ENCODE measurements at places on chromosomes 6 and 20.

- DNase-seq, result no peak
These were observed 5.6 kb upstream of the LY6G5C start for GRCh38 chr6:31686483-31686882.

DNA sequence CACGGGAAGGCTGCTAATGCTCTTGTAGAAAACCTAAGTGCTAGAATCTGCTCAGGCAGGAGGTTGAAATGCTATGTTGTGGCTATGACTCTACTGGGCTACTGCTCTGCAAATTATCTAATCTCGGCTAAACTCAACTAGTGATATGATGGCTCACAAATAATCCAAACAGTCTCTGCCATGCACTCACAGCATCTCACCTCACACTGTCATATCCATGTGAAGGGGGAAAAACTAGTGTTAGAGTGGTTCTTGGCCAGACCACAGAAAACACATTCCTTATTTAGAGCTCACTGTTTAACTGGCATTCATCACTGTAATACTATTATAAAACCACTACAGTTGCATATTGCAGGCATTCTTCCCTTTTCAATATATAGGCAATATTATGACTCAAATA, 81.8 kb upstream of the DST start:
- DNase-seq, result no peak

GRCh38 chr6:166333172-166333995, 9.0 kb downstream of the SFT2D1 start:
- DNase-seq, result no peak

DNA sequence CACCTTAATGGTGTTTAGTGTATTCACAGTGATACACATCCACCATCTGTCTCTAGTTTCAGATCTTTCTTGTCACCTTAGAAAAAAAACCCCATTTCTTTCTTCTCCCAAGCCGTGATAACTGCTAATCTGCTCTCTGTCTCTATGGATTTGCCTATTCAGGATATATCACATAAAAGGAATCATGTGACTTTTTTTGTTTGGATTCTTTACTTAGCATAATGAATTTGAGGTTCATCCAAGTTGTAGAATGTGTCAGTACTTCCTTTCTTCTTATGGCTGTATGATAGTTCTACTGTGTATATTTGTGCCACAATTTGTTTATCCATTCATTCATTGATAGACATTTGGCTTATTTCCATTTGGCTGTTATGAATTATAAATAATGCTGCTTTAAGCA, 57.1 kb downstream of the ITCH start:
- no peak for DNase-seq

- no peak for DNase-seq
These were observed 258.1 kb downstream of the DLL1 start for GRCh38 chr6:170032706-170033309.

DNA sequence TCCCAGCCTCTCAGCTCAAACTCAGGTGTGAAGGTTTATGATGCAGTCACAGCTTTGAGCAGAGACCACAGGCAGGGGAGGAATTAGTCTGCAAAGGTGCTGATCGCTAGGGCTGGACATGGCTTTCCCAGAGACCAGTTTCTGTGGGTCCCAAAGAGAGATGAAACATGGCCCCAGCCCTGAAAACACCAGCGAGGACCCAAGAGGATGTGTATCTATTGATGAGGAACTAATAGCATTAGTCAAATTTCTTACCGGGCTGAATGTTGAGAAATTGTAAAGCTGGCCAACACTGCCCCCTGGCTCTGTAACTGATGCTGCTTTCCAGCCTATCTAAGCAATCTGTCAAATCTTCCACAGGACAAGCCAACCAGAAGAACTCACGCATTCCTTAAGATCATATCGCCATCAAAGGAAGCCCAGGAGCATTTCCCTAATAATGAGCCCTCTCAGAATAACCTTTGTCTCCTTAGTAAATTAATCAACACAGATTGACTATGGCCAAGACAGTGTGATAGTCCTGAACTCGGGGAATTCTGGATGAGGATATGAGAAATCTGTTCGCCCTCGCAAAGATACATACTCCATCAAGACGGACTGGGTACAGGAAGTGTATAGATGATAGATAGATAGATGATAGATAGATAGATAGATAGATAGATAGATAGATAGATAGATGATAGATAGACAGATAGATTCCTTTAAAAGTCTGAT, 7.8 kb upstream of the ACSS1 start:
- DNase-seq, result no peak

DNA sequence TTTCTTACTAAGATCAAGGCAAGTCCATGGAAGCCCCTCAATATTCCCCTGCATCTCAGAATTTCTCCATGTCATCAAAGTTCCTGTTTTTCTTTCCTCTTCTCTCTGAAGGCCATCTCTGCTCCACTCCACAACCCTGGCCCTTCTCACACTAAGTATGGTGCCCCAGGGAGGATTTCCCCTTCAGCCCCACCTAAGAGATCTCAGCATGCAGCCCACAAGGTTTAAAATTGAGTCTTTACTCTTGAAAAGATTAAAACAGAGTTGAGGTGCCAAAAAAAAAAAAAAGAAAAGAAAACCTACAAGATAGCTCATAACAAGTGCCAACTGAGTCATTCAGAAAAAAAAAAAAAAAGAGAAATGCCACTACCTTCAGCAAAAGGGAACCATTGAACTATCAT, 36.5 kb upstream of the TNFAIP3 start:
- DNase-seq, result no peak

GRCh38 chr6:36776167-36776566, 63.1 kb downstream of the CPNE5 start:
- no peak for DNase-seq

GRCh38 chr20:40986774-40987173, 41.8 kb upstream of the TOP1 start:
- DNase-seq, result no peak

GRCh38 chr6:53598265-53598907, 53.5 kb upstream of the GCLC start:
- no peak for DNase-seq

DNA sequence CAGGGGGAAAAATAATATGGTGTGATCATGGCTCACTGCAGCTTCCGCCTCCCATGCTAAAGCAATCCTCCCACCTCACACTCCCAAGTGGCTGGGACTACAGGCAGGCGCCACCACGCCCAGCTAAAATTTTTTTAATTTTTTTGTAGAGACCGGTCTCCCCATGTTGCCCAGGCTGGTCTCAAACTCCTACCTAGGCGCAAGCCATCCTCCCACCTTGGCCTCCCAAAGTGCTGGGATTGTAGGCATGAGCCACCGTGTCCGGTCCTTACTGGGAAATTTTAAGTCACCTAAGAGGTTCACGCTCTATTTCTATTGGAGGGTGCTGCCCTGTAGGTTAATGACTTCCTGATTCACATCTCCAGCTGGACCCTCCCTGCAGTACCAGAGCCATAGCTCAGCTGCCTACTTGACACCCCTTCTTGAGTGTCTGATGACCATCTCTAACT, 626 bp upstream of the CDK5RAP1 start:
- no peak for DNase-seq

- peak; percentile 26 for DNase-seq
These were observed 110.4 kb upstream of the ARMC2 start for GRCh38 chr6:108737594-108738546.

DNA sequence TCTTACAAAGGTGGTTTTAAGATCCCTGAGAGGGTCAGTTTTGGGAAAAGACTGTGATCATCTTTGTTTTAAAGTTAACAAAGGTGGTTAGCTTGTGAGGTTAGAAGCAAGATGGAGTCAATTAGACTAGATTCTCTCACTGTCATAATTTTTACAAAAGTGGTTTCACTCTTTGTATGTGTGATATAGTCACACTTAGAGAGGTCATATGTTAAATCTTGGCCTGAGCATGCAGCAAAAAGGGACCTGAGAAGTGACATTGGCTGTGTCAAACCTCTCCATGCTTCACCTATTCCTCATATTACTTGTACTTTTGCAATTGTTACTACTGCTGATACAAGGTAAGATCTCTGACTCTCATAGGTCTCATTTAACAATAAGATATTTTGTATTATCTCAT, 368.0 kb downstream of the TBC1D32 start:
- no peak for DNase-seq

DNA sequence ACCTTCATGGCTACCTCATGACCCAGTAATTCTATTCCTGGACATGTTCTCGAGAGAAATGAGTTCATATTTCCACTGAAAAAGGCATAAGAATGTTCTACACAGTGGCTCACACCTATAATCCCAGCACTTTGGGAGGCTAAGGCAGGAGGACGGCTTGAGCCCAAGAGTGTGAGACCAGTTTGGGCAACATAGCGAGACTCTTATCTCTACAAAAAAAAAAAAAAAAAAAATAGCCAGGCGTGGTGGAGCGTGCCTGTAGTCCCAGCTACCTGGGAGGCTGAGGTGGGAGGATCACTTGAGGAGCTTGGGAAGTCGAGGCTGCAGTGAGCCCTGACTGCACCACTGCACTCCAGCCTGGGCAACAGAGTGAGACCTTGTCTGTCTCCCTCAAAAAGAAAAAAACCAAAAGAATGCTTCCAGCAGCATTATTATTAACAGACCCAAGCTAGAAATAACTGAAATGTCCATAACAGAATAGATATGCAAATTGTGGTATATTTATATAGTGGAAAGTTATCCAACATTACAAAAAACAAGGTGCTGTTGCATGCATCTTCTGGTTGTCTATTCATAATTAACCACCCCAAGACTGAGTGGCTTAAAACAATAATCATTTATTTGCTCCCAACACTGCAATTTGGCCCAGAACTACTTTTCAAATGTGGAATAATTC, 9.4 kb upstream of the RAB44 start:
- DNase-seq, result no peak

- DNase-seq, result no peak
These were observed 190.2 kb downstream of the COL9A1 start for GRCh38 chr6:70112716-70113115.

- no peak for DNase-seq
These were observed 72.3 kb downstream of the TBX18 start for GRCh38 chr6:84691978-84692623.

- DNase-seq, result no peak
These were observed 95.3 kb downstream of the RNGTT start for GRCh38 chr6:88867841-88868731.

DNA sequence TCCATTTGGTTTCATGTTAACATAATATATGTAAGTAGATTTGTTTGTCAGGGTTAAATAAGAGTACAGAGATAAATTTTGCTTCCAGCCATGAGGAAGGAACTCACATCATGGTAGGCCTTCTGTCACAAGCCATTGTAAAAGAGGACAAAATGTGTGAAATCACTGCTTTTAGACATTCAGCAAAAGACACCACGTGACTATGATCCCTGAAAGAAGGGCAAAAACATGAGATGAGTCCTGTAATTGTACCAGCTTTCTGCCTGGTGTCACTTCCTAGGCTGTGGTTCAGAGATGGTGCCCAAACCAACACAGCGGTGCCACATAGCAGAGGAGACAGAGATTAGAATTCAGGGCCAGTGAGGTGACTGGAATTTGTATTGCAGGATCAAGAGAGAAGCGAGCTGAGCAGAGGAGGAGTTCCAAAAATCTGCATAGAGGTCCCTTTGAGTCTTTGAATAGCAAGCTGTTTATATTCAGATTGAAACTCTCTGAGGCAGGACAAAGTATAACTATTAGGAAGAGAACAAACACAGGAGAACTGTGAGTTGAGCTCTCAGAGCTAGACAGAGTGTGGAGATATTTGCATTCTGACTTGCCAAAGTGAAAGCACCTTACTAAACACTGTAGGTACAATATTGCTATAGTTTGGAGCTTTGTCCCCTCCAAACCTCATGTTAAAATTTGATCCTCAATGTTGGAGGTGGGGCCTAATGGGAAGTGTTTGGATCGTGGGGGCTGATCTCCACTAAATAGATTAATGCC, 52.6 kb upstream of the PDE7B start:
- no peak for DNase-seq

DNA sequence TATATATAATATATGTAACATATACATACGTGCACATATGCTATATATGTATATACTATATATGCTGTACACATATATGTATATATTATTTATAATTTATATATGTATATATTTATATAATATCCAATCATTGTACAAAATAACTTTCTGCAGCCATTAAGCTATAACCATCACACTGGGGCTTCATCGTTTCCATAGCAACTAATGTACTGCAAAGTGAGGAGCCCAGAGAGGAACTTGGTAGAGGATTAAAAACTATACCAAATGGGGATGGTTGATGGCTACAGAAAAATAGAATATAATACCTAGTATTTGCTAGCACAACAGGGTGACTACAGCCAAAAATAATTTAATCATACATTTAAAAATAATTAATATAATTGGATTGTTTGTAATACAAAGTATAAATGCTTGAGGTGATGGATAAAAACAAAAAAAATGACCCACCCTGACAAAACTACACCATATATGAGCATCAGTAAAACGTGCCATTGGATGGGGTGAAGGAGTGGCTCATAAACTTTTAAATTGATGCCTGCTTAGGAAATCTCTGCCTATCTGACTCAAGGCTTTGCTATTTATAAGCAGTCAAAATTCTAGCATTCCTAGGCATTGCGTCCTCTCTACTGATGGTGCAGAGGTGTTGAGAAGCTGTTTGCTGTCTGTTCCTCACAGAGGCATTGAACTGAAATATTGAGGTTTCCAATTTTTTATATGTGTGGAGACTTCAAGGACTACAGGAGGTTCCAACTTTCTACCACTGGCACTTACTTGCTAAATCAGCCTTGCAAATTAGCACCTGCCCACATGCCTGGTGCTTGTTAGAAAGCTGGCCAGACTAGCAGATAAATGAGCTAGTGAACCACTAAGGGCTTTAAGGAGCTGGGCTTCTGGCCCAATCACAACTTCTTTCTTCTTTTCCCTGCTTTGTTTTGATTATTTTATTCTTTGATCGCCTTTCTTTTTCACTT, 190.1 kb downstream of the SCP2D1 start:
- DNase-seq, result no peak
